Right forelimb (tissue), 1 donor: ENCODE measurements at places on chromosomes 5 and 9.
A peak's percentile ranks its signal among the peaks of the same experiment; 100 is the strongest.

- DNase-seq, result no peak
Observed at GRCh38 chr9:7392148-7392547, 407.4 kb downstream of the DMAC1 start.

- peak; percentile 93 for DNase-seq
Observed at GRCh38 chr9:93159601-93160471, 24.1 kb upstream of the WNK2 start.

DNA sequence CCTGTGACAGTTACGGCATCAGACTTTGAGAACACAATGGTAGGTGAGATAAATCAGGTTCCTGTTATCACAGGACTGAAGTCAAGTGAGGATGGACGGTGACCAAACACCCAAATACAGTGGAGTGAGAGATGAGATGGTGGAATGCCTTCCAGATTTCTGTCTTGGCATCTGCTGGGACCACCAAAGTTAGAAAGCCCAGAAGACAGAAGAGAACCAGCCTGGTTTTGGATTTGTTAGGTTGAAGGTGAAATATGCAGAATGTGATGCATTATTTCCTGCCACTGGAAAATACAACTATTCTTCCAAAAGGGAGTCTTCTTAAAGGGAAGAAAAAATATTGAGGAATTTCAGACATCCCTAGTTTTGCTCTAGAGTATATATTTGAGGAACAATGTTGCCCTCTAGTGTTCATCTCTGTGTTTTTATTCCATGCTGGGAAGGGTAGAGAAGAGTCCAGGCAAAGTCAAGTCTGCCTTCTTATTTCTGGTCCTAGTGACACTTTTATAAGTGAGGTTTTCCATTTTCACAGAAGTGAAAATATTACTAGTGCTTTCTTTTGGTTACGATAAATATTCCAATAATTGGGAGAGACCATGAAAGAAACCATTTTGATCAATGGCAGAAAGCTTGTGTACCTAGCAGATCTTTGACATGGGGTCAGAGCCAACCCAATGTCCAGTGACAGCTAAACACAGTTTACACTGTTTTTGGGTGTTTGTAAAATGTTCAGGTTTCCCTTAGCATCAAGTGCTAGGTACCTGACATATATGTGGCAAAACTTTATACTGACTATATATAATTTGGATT is 142.3 kb upstream of the ANKH start:
- DNase-seq, result no peak

GRCh38 chr9:127991757-127992274 is 11.0 kb upstream of the EEIG1 start:
- DNase-seq, result no peak
